ENCODE measurements at places on chromosomes 16 and 17. TPM values are rescaled to one million over a fixed set of nuclear protein-coding genes. Genes with fewer than 3 reads are reported as not detected.
A peak's percentile ranks its signal among the peaks of the same experiment; 100 is the strongest.

DNA sequence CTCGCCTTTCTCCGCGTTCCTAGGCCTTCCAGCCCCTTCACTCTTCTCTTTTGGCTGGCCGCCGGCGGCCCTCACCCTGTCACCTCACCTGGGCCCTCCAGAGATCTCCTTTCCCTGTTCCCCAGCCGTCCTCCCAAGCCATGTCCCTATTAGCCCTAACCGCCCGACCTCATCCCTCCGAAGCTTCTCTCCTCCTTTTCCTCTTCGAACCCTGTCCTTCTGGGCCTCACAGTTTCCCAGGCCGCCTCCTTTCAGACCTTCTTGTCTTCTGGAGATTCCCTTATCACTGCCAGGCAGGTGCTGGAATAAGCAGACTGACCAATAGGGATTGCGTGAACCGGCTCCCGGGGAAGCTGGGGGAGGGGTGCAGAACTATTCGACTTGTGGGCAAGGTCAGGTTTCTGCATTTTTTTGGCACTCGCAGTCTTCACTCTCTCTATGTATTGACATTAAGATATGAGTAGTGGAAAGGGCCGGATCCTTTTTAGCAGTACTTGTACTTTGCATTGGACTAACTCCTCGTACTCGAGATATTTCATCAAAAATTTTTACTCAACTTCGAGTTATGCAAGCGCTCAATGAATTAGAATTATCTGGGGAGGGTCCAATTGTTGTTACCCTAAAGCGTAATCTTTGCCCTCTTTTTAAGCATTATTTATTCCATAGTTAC, 690 bp downstream of the RHOT1 start:
- H3K27me3 ChIP-seq = no peaks in the 10 kb centered on the region
- no peaks in the 10 kb centered on the region for H3K36me3 ChIP-seq
- peak overlapping the region; percentile 72 for H3K4me3 ChIP-seq
- H3K27ac ChIP-seq = no peak overlapping the region
- peak; percentile 81 for DNase-seq
- H3K4me1 ChIP-seq = no peaks in the 10 kb centered on the region

Gene MMP28
- total RNA-seq = not detected

DNA sequence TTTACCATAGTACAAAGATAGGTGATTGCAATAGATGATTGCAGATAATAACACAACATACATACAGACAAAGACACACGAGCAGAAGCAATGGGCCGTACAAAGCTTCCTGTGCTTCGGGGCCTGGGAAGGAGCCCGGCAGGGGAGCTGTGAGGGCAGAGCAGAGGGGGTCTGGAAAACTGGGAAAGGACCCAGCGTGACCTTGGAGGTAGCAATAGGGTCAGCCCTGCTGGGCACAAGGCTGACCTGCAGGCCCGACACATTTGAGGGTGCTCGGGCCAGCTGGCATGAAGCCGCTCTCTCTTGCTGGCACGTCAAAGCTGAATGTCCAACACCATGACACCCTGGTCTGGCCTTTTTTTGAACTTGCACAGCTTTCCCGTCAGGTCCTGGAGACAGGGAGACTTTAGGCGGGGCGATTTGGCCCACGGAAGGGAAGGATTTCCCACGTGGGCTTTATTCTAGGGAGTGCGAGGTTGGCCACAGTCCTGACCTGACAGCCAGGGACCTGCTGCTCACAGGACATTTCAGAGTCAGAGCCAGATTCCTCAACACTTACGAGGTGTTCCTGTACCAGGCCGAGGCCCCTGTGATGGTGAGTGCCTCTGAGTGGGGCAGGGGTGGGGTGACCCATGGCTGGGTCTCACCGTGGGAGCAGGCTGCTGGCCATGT, 83.2 kb downstream of the NTN1 start:
- no peaks in the 10 kb centered on the region for H3K4me1 ChIP-seq
- DNase-seq = no peak
- H3K4me3 ChIP-seq = no peak overlapping the region
- no peak overlapping the region for H3K27ac ChIP-seq
- no peaks in the 10 kb centered on the region for H3K36me3 ChIP-seq

Gene SEPTIN1
- total RNA-seq = 0.84 TPM

Gene PIK3R5
- total RNA-seq = 4.3 TPM

DNA sequence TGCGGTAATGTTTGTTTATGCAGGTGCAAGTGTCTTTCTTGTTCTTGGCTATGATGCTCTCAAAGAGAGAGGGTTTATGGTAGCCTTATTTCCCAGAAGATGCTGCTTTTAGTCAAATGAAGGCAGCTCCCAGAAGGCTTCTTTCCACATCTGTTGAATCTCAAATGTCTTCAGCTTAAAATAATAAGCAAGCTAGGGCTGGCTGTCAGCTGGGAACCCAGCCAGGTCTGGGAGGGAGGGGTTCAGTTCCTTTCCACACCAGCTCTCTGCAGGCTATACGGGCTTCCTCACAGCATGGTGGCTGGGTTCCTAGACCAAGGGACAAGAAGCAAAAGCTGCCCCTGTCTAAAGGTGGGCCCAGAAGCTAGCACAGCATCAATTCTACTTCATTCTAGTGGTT, 47.4 kb upstream of the ATF7IP2 start:
- no peaks in the 10 kb centered on the region for H3K27me3 ChIP-seq
- no peaks in the 10 kb centered on the region for H3K36me3 ChIP-seq
- no peak overlapping the region for H3K27ac ChIP-seq
- DNase-seq = no peak
- no peak overlapping the region for H3K4me3 ChIP-seq
- H3K4me1 ChIP-seq = no peaks in the 10 kb centered on the region

GRCh38 chr16:66901626-66902025, 17.1 kb downstream of the CDH16 start:
- H3K4me1 ChIP-seq = peaks cover 6% of the 10 kb centered on the region
- H3K4me3 ChIP-seq = no peak overlapping the region
- H3K36me3 ChIP-seq = no peaks in the 10 kb centered on the region
- no peaks in the 10 kb centered on the region for H3K27me3 ChIP-seq

DNA sequence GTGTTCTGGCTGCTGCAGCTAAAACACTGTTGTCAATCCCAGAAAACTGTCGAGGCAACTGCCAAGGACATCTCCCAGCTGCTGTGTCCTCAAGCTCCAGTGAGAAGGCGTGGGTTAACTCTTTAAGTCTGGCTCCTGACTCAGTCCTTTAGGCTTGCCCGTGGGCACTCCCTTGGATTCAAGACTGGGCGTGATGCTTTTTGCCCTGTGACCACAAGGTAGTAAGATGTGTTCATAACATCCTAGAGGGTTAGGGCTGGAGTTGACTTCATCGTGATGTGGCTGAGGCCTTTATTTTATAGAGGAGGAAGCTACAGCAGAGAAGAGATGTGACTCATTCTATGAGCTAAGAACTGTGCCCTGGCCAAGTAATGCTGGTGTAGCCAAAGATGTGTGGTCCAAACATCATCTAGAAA, 50.9 kb upstream of the TEKT3 start:
- H3K4me3 ChIP-seq = no peak overlapping the region
- no peaks in the 10 kb centered on the region for H3K27me3 ChIP-seq

Gene ALOX15
- 1.5 TPM for total RNA-seq

Gene SIAH1
- 33.9 TPM for total RNA-seq

GRCh38 chr17:39979893-39980350, 685 bp upstream of the PSMD3 start:
- H3K27ac ChIP-seq = peak overlapping the region; percentile 43
- peaks cover 9% of the 10 kb centered on the region for H3K36me3 ChIP-seq
- peaks cover 2% of the 10 kb centered on the region for H3K4me1 ChIP-seq
- H3K27me3 ChIP-seq = no peaks in the 10 kb centered on the region
- DNase-seq = no peak
- H3K4me3 ChIP-seq = peak overlapping the region; percentile 83

Gene PCYT2
- total RNA-seq = 29.9 TPM

DNA sequence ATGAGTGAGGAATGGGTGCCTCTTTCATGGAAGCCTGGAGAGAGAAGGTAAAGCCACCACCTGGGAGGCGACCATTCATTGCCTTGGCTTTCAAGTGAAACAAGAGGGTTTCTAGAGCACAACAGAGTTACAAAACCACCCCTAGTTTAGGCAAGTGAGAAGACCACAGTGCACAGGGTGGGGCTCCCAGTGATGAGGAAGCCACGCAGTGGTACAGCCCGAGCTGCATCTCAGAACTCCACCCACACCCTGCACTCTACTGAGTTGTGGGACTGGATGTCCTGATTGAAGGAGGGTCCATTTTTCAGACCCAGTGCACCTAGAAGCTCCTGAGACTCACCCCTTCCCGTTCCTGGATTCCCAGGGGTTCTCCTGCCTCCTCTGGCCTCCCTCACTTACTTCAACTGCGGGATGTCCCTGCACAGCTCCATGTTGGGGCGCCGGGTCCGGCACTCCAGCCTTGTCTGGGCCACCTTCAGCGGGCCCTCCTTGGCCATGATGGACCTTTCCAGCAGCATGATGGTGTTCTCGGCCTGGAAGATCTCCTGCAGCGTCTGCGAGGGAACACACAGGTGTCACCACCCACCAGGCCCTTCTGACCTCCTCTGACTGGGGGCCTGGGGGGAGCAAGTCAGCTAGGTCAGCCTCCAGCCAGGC, 55.1 kb upstream of the EMP2 start:
- H3K4me1 ChIP-seq = no peaks in the 10 kb centered on the region
- H3K36me3 ChIP-seq = no peaks in the 10 kb centered on the region
- no peak for DNase-seq
- no peak overlapping the region for H3K4me3 ChIP-seq
- no peaks in the 10 kb centered on the region for H3K27me3 ChIP-seq

DNA sequence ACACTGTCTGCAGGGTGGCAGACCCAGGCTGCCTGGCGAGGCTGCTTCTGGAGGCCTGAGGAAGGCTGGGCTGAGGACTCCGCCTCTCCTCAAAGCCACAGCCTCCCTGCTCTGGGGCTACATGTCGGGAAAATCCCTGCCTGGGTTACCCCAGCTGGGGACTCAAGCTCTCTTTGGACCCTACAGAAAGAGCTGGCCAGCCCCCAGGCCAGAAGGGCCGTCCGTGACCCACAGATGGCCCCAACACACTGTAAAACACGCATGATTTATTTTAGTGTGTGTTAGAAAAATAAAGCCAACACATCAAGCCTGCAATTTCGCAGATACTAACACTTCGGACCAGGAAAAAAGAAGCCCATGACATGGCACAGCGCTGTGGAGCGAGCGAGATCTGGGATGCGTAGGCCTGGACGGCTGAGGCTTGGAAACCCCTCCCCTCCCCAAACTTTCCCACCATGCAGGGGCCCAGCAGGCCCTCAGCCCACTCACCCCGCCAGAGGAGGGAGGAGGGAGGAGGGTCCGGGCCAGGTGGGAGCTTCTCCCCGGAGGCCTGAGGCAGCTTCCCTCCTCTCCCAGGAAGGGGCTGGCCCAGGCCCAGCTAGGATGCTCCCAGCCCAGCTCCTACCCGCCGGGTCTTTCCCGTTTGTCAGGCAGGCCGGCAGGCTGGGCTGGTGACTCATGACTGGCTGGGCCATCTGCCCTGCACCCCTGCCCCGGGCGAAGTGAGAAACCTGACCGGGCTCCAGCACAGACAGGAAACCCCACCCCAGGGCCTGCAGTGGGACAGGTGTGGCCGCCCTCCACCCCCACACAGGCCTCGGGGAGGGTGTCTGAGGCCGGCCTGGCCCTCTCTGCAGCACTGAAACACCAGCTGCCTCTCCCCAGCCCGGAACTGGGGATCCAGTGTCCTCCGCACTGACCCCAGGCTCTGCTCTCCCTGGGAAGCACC, 34.1 kb upstream of the SLC38A10 start:
- H3K36me3 ChIP-seq = no peaks in the 10 kb centered on the region
- H3K27ac ChIP-seq = no peak overlapping the region
- H3K4me3 ChIP-seq = no peak overlapping the region
- no peak for DNase-seq

Gene SLFN5
- 2.6 TPM for total RNA-seq

DNA sequence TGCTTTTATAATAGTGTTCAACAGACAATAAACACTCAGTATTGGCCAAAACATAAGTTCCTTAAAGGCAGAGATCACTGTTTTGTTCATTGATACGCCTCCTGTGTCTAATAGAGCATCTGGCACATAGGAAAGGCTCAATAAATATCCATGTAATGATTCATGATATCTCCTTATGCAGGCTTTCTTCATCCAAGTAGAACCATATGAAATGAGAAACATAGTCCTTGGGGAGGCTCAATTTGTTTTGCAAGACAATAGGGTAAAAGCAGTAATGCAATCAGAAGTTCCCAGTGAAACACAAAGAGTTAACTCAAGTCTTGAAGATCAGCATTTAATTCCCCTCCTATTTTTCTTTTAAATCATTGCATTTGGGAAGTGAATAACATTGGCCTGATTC, 16.4 kb downstream of the CDH8 start:
- H3K27me3 ChIP-seq = no peaks in the 10 kb centered on the region
- peaks cover 12% of the 10 kb centered on the region for H3K4me1 ChIP-seq
- H3K27ac ChIP-seq = no peak overlapping the region
- H3K36me3 ChIP-seq = no peaks in the 10 kb centered on the region

DNA sequence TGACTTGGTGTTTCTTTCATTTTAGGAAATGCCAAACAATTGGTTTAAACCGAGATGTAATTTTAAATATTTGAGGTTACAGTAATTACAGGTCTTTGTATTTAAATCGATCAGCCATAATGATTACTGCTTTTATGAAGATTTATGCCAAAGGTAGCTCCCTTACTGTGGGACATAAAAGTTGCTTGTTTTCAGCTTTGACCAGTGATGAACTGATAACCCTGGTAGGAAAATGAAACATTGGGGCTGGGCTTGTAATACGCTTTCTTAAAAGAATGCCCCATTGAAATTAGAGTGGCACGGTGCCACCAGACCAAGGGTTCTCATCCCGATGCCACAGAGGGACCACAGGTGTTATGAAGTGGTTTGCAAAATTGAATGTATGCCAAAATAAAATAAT, 7.3 kb downstream of the TNRC6A start:
- H3K4me3 ChIP-seq = no peak overlapping the region
- H3K4me1 ChIP-seq = peaks cover 25% of the 10 kb centered on the region
- no peak overlapping the region for H3K27ac ChIP-seq
- H3K36me3 ChIP-seq = no peaks in the 10 kb centered on the region

DNA sequence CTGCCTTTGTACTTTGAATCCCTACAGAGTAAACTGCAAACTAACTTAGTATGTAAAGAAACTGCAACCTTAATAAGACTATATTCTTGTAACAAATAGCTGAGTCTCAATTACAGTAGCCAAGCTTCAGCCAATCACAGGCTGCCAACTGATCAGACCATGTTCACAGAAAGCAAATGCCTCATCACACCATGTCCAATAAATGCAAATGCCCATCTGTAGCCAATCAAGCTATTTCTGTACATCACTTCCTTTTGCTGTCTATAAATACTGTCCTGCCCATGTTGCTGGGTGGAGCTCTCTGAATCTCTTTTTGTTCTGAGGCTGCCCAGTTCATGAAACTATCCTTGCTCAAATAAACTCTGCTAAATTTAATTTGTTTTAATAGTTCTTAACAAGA, 531.7 kb upstream of the TOM1L1 start:
- H3K36me3 ChIP-seq = no peaks in the 10 kb centered on the region
- H3K27ac ChIP-seq = no peak overlapping the region
- H3K4me3 ChIP-seq = no peak overlapping the region
- DNase-seq = no peak
- H3K27me3 ChIP-seq = no peaks in the 10 kb centered on the region
- no peaks in the 10 kb centered on the region for H3K4me1 ChIP-seq

Gene IL17C
- 1.4 TPM for total RNA-seq

- H3K36me3 ChIP-seq = no peaks in the 10 kb centered on the region
- no peak overlapping the region for H3K4me3 ChIP-seq
- H3K27ac ChIP-seq = no peak overlapping the region
- DNase-seq = no peak
- peaks cover 6% of the 10 kb centered on the region for H3K4me1 ChIP-seq
These were observed 23.6 kb downstream of the NTN1 start for GRCh38 chr17:9044772-9045463.

- H3K36me3 ChIP-seq = no peaks in the 10 kb centered on the region
- peaks cover 24% of the 10 kb centered on the region for H3K4me1 ChIP-seq
- H3K4me3 ChIP-seq = no peak overlapping the region
- H3K27me3 ChIP-seq = peaks cover 2% of the 10 kb centered on the region
These were observed 3.5 kb upstream of the TSPOAP1 start for GRCh38 chr17:58331815-58332777.

Gene HID1
- 15.1 TPM for total RNA-seq

GRCh38 chr16:67982011-67982696, 1.9 kb upstream of the DPEP3 start:
- DNase-seq = no peak
- H3K4me3 ChIP-seq = no peak overlapping the region
- H3K27ac ChIP-seq = no peak overlapping the region

Gene NKD1
- 4.5 TPM for total RNA-seq

Data from H1 (cell line).